ENCODE measurements at places on chromosomes 12 and 14. TPM values are rescaled to one million over a fixed set of nuclear protein-coding genes. Genes with fewer than 3 reads are reported as not detected.

- DNase-seq: no peak
Observed at GRCh38 chr14:65239938-65240296, 137.6 kb upstream of the MAX start.

DNA sequence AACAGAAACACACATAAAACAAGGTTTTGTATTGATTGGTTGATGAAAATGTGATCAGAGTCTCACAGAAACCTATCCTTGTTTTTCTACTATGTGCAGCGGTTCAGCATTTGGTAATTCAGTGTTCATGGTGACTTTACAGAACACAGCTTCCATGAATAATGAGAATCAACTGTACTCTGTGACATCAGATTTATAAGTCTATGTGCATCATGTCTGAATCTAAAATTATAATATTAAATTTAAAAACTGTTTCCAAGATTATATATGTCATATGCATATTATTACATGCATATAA lies 104.3 kb downstream of the SLC16A7 start:
- no peak for DNase-seq

GRCh38 chr12:94972795-94973194 lies 30.7 kb downstream of the NDUFA12 start:
- DNase-seq: peak; percentile 83

GRCh38 chr12:100573292-100574186 lies at the start of gene GAS2L3:
GAS2L3 (plus strand) TSS chr12:100573684; CDS start chr12:100594905, 21,221 bp downstream.
- peak; percentile 87 for DNase-seq

DNA sequence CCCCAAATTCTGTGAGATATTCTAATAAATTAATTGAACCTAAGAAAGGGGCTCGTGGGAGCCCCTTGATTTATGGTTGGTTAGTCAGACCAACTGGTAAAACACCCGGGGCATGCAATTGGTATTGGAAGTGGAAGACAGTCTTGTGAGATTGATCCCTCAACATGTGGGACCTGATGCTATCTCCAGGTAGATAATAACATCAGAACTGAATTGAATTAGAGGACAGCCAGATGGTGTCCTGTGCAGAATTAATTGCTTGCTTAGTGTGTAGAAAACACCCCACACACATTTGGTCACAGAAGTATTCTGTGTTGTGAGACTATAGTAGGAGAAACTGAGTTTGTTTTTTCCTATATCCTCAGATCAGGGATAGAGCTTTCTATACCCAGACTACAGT lies 22.0 kb downstream of the PYROXD1 start:
- DNase-seq: no peak

- DNase-seq: no peak
Observed at GRCh38 chr14:94679106-94679810, 67.1 kb downstream of the SERPINA3 start.

- DNase-seq: peak; percentile 33
Observed at GRCh38 chr12:81520064-81520945, 238.8 kb downstream of the PPFIA2 start.

DNA sequence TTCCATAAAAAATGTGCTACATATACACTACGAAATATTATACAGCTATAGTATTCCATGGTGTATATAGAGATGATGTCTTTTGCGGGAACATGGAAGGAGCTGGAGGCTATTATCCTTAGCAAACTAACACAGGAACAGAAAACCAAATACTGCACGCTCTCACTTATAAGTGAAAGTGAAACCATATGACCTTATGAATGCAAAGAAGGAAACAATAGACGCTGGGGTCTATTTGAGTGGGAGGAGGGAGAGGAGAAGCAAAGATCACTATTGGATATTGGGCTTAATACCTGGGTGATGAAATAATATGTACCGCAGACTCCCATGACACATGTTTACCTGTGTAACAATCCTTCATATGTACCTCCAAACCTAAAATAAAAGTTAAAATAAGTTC lies 142.8 kb downstream of the LRFN5 start:
- DNase-seq: peak; percentile 19

GRCh38 chr12:114434341-114434740 lies 28.4 kb upstream of the TBX5 start:
- DNase-seq: no peak

GRCh38 chr14:35229084-35229791 lies 62.9 kb upstream of the PSMA6 start:
- DNase-seq: peak; percentile 16

The CHD8 gene
- 59.3 TPM for total RNA-seq

The KCNH5 gene
- under 0.01 TPM for total RNA-seq

The ITGB7 gene
- under 0.01 TPM for total RNA-seq

The GLI1 gene
- total RNA-seq: 1.9 TPM

The KRT3 gene
- total RNA-seq: not detected

The KRT2 gene
- not detected for total RNA-seq

All from fibroblast of villous mesenchyme (primary cell).